Left hindlimb (tissue), 1 donor: ENCODE measurements at places on chromosomes 5 and 9.

- no peak for DNase-seq
Measured at GRCh38 chr9:105656131-105656921, 5.9 kb upstream of the TAL2 start.

DNA sequence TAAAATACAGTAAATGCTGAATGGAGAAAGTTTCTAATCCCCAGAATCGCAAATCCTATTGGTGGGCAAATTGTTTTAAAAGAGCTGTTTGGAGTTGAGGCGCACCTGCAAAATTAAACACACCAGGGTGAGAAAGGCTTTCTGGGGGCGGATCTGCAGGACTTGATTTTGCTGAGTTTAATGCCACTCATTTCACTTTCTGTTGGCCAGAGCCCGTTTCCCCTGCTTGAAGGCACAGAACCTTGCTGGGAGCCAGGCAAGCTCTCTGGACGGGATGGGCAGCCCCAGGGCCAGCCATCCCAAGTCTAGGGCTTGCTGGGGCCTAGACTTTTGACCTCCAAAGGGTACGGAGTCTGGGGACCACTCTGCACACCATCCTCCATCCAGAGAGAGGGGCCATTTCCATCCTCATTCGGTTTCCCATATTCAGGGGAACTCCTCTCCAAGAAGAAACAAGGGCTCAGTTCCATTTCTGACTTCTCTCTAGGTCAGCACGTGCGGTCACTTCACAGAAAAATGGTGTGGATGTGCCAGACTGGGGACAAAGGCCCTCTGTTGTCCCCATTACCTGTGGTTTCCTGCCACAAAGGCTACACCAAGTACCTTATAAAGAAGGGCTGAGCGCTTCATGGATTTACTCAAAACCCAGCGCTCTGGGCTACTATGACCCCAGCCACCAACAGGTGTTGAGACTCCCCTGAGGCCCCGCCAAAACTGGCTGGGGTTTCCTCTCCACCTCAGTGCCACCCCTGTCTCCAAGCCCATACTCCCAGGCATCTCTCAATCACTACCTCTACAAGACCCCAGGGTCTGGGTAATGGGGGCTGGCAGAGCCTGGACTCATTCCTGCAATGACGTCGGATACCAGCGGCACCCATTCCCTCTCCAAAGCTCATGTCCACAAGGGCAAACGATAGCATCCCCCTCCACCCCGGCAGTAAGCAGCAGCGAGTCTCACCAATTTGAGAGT is 170.0 kb downstream of the AUH start:
- no peak for DNase-seq

DNA sequence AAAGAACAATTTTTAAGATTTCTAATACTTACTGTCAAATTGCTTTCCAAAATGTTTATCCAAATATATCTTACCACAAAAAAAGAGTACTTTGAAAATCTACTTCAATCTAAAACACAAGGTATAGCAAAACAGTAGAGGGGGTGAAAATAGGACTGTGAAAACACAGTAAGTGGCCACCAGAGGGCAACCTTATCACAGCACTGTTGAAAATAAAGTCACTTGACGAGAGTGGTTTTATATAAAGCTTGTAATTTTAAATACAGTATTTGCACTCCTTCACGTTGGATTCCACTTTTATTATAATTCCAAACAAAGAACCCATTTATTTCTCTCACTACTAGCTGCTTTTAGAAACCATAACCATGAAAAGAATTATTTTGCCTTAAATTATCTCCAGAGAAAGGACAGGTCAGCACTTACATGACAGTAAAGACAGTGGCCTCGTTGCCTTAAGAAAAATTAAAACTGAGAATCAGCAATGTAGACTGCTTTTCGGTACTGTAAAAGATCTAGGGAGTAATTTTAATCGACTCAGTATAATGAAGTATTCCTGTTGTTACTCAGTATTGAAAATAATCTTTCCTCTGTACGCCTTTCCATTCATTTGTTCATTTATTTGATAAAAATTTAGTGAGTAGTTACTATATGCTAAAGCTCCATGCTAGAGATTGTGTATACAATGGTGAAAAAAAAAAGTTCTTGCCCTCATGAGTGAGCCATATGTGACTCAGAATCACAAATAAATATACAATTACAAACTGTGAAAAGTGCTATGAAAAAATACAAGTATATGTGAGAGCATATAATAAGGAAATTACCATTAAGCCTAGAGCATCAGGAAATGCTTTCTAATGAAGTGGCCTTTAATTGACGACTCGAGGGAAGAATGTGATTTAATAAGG is 40.0 kb upstream of the CDK5RAP2 start:
- peak; percentile 38 for DNase-seq

DNA sequence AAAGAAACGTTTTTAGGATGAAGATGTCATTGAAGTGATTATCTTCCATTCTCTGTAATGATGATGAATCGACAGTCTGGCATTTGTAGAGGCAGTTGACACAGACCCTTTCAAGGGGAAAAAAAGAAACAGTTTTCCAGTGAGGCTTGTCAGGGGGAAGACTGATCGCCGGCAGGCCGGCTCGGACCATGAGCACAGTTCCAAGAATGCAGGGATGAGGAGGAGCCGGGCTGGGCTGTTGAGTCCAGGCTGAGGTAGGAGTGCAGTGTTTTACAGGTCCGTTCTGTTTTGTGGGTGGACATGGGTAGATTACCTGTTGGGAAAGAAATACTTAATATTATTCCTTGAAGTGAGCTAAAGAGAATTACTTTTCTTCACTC is 194.6 kb downstream of the AOPEP start:
- peak; percentile 55 for DNase-seq

GRCh38 chr9:21558615-21559401 is 76.7 kb upstream of the IFNE start:
- peak; percentile 27 for DNase-seq

DNA sequence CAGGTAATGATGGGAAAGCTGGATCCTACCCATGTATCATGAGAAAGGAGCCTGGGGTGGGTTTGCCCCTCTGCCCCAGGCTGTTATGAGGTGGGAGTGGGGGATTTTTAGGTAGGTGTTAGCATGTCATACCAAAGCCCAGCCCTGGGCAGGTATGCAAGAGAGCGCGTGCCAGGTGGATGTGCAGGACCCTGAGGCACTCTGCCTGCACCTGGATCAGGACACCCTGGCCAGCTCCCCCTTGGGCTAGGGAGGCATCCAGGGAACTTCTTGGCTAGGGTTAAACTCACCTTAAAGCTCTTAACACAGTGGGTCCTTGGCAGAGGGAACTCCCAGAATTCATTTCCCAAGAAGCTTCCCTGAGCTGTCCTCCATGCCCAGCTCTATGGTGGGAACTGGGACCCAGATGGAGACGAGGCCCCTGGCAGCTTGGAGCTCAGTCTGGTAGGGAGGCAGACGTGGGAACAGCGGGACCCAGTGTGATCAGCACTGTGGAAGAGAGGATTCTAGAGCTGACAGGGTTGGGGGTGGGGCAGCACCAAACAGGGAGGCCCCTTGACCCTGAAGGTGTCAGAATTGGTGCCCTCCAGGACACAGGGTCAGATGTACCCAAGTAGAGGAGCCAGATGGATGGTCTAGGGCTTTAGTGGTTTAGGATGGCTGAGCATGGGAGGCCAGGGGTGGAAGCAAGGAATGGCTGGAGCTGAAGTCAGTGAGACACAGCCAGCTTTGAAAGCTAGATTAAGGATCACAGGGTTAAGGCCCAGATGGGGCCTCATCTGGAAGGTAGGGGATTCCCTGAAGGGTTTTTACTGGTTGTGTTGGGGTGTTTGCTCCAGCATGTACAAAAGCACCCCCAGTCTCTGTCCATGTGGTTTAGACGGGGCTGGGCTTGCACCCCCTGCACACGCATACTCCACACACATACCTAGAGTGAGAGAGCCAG is 2.2 kb upstream of the PRR7 start:
- DNase-seq: no peak

DNA sequence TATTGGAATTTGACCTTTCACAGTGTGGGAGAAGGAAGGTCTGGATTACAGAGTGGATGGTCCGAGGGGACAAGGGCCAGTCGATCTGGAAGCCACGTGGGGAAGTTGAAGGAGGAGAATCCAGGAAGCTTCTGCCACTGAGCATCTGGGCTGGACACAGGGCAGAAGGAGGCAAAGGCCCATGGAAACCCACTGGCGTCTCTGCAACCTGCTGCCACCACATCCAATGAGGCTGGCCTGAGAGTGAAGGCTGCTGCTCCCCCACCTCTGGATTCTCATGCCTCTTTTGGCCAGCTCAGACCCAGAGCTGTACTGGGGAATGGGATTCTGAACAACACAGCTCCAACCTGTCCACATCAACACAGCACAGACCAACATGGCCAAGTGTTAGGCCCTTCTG is 48.9 kb upstream of the BOD1 start:
- DNase-seq: no peak

DNA sequence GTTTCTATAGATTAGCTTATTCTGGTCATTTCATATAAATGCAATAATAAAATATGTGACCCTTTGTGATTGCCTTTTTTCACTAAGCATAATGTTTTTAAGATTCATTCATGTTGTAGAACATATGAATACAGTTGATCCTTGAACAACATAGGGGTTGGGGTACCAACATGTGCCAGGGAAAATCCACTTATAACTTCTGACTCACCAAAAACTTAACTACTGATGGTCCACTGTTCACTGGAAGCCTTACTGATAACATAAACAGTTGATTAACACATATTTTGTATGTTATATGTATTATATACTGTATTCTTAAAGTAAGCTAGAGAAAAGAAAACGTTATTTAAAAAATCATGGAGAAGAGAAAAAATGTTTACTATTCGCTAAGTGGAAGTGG is 12.1 kb downstream of the ARHGEF37 start:
- DNase-seq: no peak

- DNase-seq: no peak
Measured at GRCh38 chr9:98020476-98021145, 35.9 kb upstream of the NANS start.

DNA sequence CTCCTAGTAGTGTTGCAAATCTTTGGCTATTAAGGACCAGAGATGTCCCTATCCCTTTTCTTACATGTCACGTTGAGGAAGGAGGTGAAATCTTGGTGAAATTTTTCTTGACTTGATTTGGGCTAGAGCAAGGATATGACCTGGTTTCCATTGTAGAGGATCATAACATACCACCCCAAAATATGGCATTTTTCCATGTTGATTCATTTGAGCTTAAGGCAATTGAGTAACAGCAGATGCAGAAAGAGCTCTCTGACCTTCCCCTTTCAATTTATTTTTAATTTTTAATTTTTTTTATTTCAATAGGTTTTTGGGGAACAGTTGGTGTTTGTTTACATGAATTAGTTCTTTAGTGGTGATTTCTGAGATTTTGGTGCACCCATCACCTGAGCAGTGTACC is 61.2 kb upstream of the MAP1B start:
- no peak for DNase-seq

- DNase-seq: peak; percentile 31
Measured at GRCh38 chr9:134657666-134658377, 16.2 kb downstream of the COL5A1 start.

- no peak for DNase-seq
Measured at GRCh38 chr9:123169926-123170325, 98.5 kb downstream of the STRBP start.

- no peak for DNase-seq
Measured at GRCh38 chr9:129335464-129336129, 157.5 kb upstream of the IER5L start.

DNA sequence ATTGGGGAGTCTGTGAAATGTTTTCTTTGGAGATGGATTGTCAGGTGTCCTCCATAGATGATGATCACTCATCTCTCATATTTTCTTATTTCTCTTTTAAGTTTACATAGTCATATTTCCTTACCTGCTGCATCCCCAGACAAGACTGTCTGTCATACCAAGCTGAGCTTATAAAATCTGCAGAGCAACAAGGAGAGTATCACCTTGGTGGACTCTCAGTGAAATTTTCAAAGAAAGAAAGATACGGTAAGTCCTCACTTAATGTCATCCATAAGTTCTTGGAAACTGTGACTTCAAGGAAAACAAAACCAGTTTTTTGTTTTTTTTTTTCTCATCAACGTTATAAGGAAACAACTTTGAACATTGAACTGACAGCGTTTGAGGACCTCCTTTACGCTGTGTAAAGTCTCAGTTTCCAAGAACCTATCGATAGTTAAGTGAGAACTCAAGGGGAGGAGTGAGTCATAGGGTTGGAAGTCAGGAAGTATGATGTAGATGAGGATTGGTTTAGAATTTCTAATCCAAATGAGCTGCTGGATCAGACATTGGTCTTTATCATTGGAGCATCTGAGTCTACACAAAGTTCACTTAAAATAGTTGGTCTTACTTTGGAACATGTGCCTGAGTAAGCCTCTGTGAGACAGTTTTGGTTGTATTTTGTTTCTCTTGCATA is 45.5 kb downstream of the SPIN1 start:
- DNase-seq: no peak

DNA sequence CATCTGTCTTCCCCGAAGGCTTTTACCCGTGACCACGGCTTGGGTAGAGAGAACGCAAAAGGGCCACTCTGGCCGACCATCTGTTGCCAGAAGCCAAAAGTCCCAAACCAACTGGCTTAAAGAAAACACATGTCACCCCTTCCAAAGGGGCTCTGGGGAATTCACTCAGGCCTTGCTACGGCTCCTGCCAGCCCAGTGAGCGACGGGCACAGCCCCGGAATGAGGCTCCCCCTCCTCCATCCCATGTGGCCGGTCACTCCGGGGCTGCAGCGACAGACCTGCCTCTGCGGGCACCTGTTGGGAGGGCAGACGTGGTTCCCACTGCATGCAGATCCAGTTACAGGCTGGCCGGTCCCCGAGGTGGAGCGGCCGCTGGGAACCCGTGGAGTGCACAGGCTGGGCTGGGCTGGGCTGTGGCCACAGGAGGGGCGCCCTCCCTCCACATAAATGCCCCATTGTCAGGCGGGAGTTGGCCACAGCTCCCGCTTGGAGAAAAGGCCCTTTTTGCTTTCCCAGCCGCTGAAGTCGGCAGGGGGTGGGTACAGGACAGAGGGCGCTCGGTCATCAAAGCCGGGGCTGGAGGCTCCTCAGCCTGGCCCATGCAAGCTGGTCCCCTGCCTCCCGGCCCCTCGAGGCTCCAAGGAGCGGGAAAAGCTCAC is 19.9 kb downstream of the NOTCH1 start:
- DNase-seq: peak; percentile 79

DNA sequence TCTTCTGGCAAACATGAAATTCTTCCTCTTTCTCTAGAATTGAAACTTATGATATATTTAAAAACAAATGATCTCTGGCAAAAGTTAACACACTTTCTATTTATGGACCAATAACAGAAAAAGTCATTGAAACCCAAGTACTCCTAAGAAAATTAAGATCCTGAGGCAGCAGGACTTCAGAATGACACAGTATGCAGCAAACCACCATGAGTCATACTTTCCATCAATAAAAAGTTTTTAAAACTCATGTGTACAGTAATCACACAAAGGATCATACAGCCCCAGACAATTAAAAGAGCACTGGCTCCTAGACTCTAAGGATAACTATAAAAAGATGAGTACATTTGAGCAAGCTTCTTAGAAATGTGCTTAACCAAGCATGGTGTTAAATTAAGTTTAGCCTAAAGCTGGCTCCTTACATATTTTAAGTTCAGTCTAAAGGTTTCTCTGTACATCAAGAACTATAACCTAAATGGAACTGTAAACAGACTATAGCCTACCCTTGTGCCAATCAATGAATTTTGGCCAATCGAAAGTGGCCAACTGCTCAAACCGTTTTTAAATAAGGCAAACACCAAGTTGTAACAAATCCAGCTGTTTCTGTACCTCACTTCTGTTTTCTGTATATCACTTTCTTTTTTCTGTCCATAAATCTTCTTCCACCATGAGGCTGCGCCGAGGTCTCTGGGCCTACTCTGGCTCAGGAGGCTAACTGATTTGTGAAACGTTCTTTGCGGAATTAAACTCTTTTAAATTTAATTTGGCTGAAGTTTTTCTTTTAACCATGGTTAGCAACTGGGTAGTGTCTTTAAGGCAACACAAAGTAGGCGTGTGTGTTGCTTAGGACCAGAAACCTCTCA is 232.1 kb upstream of the PIK3R1 start:
- DNase-seq: no peak
